Stimulated activated CD8-positive, alpha-beta memory T cell treated with anti-CD3 and anti-CD28 coated beads, Interleukin-7, amount 100 ng/mL, for 48 hours (primary cell): ENCODE measurements at places on chromosomes 1 and 21.

- DNase-seq = no peak
Measured at GRCh38 chr1:17795836-17796645, 40.9 kb downstream of the ACTL8 start.

DNA sequence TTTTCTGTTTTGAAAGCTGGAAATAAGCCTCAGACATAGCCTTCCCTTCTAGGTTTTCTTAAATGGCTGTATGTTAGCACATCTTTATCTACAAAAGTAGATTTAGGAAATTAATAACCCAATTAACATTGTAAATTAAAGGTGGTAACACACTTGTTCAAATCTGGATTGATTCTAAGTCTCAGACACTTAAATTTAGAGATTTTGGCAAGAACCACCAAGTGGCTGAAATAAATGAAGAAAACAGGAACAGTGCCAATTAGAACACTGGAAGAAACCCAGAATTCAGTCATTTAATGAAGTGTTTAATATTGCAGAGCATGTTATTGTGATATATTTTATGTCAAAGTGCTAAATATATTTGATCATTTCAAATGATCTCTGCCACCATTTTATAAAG lies 628.2 kb downstream of the USP25 start:
- no peak for DNase-seq

- no peak for DNase-seq
Measured at GRCh38 chr1:205589046-205589445, 42.8 kb downstream of the ELK4 start.

- DNase-seq = no peak
Measured at GRCh38 chr1:72324451-72324850, 42.1 kb upstream of the NEGR1 start.

DNA sequence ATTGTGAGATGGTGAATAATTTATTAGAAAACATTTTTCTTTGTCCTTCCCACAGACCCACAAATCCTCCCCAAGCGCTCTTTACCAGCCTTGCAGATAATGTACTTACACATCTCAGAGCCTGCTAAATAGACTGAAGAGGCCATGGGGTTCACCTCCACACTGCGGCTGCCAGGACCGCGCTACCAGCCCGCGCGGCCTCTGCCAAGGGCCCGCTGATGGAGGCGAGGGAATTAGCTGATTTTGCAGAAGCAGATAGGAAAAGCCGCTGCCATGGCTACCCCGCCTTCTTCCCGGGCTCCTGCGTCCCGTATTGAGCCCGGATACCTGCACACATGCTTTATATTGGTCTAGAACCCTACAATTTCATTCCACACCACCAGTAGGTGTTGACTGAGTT lies 248.0 kb upstream of the FOXD3 start:
- no peak for DNase-seq

DNA sequence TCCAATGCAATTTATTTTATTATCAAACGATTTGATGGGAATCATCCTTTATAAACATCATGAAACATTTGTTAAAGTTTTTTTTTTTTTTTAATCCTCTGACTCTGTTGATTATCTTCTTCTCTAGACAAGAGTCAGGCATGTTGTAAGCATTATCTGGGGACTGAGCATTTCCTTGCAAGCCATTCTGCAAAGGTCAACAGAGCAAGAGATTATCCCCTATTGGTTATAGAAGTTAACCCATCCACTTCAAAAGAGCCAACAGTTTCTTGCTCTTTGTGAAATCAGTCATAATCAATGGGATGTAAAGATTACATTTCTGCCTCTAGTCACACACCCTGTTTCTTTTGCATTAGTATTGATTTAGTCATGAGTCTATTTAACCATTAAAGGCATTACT lies 368.8 kb upstream of the ADGRL4 start:
- DNase-seq = no peak

- DNase-seq = no peak
Measured at GRCh38 chr1:234730770-234731568, 121.0 kb upstream of the IRF2BP2 start.

- DNase-seq = no peak
Measured at GRCh38 chr1:170661646-170662411, 2.1 kb upstream of the PRRX1 start.

DNA sequence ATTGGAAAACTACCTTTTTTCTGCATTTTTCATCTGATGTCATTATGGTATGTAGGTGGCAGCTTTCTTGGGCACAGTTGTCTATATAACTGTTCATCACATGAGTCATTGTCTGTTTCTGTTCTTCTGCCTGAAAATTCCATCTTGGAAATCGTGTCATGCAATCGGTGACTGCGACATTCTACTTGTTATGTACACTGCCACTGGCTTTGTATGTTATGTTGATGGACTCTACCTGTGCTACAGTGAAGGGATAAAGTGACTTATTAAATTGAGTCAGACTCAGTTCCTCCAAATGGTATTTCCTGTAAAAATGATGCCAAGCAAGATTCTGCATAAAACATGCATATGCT lies 8.6 kb downstream of the SMAP2 start:
- DNase-seq = no peak

DNA sequence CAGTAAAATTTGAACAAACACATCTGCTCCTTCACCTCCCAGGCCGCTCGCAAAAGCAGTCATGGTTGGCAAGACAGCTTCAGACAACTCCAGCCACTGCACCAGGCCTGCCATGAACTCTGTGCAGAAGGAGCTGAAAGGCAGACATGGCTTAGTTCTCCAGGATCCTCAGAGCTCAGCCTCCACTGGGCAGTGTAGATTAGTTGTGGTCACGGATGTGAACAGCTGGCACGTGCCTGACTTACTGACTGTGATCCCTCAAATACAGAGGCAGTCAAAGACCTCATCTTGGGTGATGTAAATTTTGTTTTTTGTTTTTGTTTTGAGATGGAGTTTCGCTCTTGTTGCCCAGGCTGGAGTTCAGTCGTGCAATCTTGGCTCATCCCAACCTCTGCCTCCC lies 28.4 kb downstream of the TMCO4 start:
- DNase-seq = no peak

GRCh38 chr1:48908606-48909005 lies 131.9 kb upstream of the BEND5 start:
- DNase-seq = no peak

GRCh38 chr1:220300442-220301121 lies 28.3 kb upstream of the RAB3GAP2 start:
- DNase-seq = no peak

DNA sequence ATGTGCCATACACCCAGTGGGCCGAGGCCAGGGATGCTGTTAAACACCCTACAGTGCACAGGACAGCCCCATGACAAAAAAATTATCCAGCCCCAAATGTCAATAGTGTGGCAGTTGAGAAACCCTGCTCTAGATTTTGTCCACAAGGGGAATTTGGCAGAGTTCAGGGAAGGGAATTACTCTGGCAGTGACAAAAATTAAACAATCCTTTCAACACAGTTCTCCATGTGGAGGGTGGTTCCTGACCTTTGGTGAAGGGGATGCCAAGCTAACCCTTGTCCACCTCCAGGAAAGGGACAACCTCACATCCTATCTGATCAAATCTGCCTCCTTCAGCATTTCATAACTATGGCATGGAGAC lies 28.4 kb upstream of the CD84 start:
- no peak for DNase-seq

GRCh38 chr1:84669831-84670230 lies 20.4 kb downstream of the SSX2IP start:
- no peak for DNase-seq

- DNase-seq = no peak
Measured at GRCh38 chr1:160064164-160064563, 5.8 kb downstream of the KCNJ10 start.

GRCh38 chr1:53420341-53420740 lies 38.9 kb upstream of the DMRTB1 start:
- DNase-seq = no peak

- no peak for DNase-seq
Measured at GRCh38 chr1:164622068-164622845, 63.3 kb downstream of the PBX1 start.

GRCh38 chr1:13813398-13814012 lies 113.5 kb downstream of the PRDM2 start:
- peak; percentile 18 for DNase-seq

- DNase-seq = no peak
Measured at GRCh38 chr1:56330391-56331026, 248.9 kb downstream of the PLPP3 start.

GRCh38 chr1:61444288-61444687 lies 280.7 kb downstream of the TM2D1 start:
- DNase-seq = no peak

- DNase-seq = no peak
Measured at GRCh38 chr1:75952016-75952415, 19.8 kb upstream of the ASB17 start.

DNA sequence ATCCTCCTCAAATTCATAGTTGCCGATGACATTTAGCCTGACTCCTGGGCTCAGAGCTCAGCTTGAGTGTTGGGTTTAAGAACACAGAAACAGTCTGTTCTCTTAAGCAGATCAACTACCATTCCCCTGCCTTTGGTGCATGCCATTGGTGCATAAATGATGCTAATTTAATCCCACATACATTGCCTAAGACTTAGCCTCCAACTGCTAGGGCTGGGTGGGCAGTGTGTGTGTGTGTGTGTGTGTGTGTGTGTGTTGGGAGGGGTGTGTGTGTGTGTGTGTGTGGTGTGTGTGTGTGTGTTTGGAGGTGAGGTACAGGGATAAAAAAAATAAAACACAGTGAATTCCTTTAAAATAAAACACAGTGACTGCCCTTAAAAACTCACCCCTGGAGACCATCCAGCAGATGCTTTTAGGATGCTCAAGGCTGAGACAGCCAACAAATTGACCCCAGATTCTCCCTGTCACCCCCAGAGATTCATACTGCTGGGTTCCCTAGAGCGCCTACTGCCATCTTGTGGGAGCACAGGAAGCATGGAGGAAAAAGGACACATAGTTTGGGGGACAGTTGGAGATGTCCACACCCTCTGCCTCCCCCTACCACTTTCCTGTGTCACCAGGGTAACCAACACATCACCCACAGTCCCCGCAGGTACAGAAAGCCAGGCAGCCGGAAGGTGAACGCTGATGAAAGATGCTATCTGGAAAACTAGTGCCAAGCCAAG lies 30.6 kb downstream of the KLHDC7A start:
- no peak for DNase-seq

DNA sequence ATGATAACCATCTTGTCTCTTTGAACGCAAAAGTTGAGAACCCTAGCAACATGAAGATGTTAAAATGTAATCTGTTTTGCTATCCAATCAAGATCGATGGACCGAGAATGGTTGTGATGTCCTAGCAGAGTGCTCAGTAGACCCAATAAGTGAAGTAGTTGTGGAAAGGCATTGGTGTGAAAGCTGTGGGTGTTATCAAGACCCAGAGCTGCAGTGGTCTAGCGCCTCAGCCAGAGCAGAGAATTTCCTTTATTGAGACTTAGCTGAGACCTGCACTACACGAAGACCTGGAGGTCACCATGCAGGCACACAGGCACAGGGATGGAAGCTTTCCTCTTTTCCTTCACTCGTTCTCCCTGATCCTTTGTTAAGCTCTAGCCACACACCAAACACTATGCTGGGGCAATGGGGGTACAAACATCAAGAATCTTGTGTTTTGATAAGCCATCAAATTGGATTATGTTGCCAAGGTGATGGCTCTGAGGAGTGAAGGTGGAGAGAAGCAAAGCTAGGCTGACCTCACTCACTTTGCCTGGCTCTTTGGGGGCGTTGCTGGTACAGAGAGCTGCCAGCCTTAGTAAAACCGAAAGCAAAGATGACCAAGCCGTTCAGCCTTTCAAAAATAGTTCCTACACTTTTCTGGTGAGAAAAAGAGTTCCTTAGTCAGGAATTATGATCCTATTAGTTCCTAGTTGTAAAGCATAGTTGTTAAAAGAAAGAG lies 24.1 kb downstream of the METTL13 start:
- DNase-seq = no peak

GRCh38 chr1:205567716-205568115 lies 63.2 kb downstream of the CDK18 start:
- no peak for DNase-seq

GRCh38 chr1:228747301-228747935 lies 12.1 kb downstream of the RHOU start:
- DNase-seq = no peak

DNA sequence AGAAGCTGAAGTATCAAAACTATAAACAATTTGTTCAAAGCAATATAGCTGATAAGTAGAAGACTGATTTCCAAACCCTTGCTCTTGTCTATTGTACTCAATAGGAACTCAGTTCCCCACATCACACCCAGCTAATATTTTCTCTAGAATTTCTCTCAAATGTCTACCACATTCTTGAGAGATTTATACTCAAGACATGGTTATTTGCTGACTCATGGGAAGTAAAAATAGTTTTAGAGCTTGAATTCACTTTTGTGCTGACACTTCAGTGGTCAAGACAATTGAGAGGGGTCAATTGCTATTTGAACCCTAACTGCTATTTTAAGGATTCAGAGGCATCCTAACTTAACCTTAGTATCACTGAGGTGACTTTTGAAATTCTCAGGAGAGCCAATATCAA lies 99.0 kb downstream of the TNNI3K start:
- no peak for DNase-seq

GRCh38 chr1:6200188-6200809 lies 904 bp upstream of the RPL22 start:
- DNase-seq = no peak

- no peak for DNase-seq
Measured at GRCh38 chr1:6243993-6244392, at the start of gene HES3. TSS of gene HES3 (plus strand) at chr1:6244179. CDS start at chr1:6244366, 187 bp downstream.

- DNase-seq = no peak
Measured at GRCh38 chr21:41832596-41833496, 46.3 kb downstream of the PRDM15 start.

- no peak for DNase-seq
Measured at GRCh38 chr1:78911956-78912880, 94.3 kb downstream of the ADGRL4 start.

DNA sequence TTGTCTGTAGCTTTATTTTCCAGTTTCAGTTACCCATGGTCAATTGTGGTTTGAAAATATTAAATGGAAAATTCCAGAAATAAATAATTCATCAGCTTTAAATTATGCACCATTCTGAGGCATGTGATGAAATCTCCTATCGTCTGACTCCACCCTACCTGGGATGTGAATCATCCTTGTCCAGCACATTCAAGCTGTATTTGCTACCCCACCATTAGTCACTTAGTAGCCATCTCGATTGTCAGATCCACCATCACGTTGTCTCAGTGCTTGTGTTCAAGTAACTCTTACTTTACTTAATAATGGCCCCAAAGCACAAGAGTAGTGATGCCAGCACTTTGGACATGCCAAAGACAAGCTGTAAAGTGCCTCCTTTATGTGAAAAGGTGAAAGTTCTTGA lies 4.0 kb downstream of the STPG1 start:
- no peak for DNase-seq

GRCh38 chr1:100543640-100544039 lies 5.7 kb downstream of the GPR88 start:
- DNase-seq = no peak

GRCh38 chr1:1616045-1616790 lies 918 bp downstream of the MIB2 start:
- no peak for DNase-seq

GRCh38 chr1:16718908-16719533 lies 21.3 kb upstream of the RNU1-4 start:
- DNase-seq = no peak

- no peak for DNase-seq
Measured at GRCh38 chr1:95352767-95353166, 118.8 kb downstream of the RWDD3 start.

- DNase-seq = peak; percentile 47
Measured at GRCh38 chr1:156489166-156489934, 11.2 kb downstream of the MEF2D start.
